LHCN-M2 (cell line): ENCODE measurements at places on chromosomes 1 and 21.
A peak's percentile ranks its signal among the peaks of the same experiment; 100 is the strongest.

GRCh38 chr1:192441492-192441891, 124.7 kb downstream of the RGS21 start:
- no peak for DNase-seq

- no peak for DNase-seq
Measured at GRCh38 chr1:157307491-157307890, 169.3 kb upstream of the ETV3 start.

DNA sequence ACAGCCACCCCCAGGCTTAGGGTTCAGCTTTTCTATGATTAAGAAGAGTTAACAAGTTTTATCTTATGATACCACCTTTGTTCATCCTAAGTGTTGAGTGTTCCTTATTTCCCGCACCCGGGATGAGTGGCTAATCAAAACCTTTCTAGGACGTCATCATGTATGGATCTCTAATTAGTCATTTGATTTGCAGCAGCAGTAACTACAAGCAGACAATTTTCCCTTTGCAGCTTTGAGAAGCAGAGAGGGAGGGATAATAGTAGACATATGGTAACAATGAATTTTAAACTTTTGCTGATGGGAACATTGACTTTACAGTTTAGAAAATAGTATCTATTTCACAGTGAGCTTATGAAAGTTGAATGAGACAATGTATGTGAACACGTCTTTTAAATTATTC, 30.8 kb upstream of the SLC35F3 start:
- no peak for DNase-seq

GRCh38 chr1:116255486-116256285, 117.4 kb upstream of the ATP1A1 start:
- DNase-seq = no peak

GRCh38 chr1:63943393-63943792, 169.6 kb downstream of the ROR1 start:
- no peak for DNase-seq

- DNase-seq = no peak
Measured at GRCh38 chr1:231053493-231054162, 13.6 kb upstream of the FAM89A start.

DNA sequence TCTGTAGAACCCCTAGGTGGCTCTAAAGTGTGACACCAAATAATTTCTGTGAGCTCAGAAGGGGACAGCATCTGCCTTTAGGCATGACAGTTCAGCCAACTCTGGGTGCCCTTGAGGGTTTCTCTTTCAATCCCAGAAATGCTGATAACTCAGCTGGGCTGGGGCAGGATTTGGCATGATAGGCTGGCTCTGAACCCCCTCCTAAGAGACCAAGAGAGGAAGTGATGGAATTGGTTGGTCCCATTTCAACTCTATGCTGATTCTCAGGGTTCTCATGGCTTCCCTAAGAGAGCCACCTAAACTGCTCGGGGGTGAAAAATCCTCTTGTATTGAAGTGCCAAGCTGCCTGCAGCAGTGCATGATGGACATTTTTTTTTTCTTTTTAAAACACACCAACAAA, 28.5 kb upstream of the TMEM39B start:
- no peak for DNase-seq

GRCh38 chr1:55816456-55817426, 601.6 kb upstream of the USP24 start:
- peak; percentile 36 for DNase-seq

GRCh38 chr1:184329962-184330868, 56.6 kb upstream of the C1orf21 start:
- DNase-seq = peak; percentile 8
